ENCODE measurements at places on chromosomes 11 and 22. TPM values are rescaled to one million over a fixed set of nuclear protein-coding genes. Genes with fewer than 3 reads are reported as not detected.

DNA sequence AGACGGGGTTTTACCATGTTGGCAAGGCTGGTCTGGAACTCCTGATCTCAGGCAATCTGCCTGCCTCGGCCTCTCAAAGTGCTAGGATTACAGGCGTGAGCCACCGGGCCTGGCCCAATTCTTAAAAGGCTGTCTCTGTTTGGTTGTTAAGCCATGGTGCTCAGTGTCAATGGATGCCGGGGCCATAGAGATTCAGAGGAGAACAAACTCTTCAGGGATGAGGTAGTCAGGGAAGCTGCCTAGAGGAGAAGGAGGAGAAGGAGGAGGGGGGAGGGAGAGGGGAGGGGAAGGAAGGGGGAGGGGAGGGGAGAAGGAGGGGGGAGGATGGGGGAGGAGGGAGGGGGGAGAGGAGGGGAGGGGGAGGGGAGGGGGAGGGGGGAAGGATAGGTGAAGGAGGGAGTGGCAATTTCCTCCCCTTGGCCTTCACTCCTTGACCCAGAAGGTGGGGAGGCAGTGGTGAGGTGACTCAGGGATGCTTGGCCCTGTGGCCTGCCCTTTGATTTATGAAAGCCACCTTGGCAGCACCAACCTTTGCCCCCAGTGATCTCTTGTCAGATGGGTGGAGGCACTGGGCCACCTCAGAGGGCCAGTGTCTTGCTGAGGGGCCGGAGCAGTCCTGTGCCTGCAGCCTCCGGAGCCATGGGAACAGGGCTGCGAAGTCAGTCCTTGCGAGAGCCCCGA is at the start of gene C11orf86:
Gene C11orf86, plus strand, starts transcription at position 581 of the 681 bp plus-strand sequence. Its CDS starts 59 bp downstream, at position 640.
- no peak within 1 kb of the TSS for H3K27ac ChIP-seq
- no peak within 1 kb of the TSS for H3K4me3 ChIP-seq
- H3K27me3 ChIP-seq = no peaks in the 10 kb centered on the region
- H3K36me3 ChIP-seq = no peaks in the 10 kb centered on the region

Gene FAM168A
- total RNA-seq = 28.6 TPM

DNA sequence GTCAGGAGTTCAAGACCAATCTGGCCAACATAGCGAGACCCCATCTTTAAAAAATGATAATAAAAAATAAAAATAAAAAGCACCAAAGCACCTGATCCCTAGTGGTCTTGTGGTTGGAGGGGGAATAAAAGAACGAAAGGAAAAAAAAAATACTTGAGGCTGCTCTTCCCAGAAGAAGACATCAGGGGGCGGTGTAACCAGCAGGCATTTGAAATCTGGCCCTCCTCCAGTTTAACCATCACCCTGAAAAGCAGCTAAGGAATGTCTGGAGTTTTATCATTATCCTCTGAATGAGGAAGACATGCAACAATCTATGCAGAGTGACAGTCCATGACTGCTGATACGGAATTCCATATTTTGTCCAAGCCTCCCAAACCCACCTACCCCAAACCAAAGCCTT is 5.6 kb upstream of the KCTD17 start:
- H3K4me3 ChIP-seq = no peak overlapping the region
- peaks cover 4% of the 10 kb centered on the region for H3K27me3 ChIP-seq
- no peaks in the 10 kb centered on the region for H3K4me1 ChIP-seq
- no peaks in the 10 kb centered on the region for H3K36me3 ChIP-seq
- no peak overlapping the region for H3K27ac ChIP-seq

Gene CRYAB
- total RNA-seq = 9,763 TPM

DNA sequence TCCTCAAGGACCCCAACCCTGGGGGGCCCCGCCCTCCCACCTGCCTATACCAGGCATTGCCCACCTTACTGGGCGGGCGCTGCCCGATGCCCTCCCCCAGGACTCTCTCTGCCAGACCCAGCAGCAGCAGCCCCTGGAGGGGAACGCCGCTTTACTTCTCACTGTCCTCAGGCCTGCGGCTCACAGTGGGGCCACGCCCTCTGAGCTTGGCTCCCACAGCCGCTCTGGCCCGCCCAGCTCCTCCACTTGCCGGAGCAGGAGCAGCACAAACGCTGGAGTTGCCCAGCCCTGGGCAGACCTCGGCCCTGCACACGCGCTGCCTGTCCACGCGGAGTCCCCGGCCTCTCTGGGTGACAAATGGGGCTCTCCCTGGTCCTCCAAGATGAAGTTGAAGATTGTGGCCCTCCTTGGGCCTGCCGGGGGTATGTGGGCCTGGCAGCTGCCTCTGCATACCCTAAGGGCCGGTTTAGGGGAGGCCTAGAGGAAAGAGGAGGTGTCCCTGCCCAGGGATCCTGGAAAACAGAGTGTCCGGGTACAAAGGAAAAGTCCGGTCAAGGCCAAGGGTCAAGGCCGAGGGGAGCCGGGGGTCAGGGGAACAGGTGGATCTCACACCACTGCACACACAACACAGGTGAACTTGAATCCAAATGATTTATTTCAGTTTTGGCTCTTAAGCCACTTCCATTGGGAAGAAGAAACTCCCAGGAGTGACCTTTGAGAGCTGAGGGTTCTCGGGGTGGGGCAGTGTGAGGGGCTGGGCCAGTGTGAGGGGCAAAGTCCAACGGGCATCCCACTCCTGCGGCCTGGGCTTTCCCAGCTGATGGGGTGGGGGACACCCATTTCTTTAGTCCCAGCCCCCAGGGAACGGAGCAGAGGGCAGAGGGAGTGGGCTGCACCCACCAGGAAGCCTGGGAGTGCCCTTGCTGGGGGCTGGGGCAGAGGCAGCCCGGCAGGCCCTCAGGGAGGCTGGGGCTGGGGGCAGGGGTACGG is 674 bp upstream of the BAIAP2L2 start:
- H3K27ac ChIP-seq = no peak overlapping the region
- H3K4me1 ChIP-seq = no peaks in the 10 kb centered on the region
- DNase-seq = no peak
- H3K27me3 ChIP-seq = no peaks in the 10 kb centered on the region
- no peaks in the 10 kb centered on the region for H3K36me3 ChIP-seq
- H3K4me3 ChIP-seq = no peak overlapping the region

DNA sequence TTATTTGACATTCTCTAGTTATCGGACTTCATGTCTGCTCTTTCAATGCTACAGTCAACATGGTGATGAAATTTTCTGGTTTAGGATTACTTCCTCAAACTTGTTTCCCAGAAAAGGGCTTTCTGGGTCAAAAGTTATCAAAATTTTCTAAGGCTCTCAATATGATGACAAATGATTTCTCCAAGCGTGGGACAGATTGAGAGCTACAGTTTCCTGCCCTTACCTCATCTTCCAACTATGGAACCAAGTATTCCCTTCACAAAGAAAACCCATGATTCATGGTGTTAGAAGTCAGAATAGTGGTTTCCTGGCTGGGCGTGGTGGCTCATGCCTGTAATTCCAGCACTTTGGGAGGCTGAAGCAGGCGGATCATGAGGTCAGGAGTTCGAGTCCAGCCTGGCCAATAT is 17.8 kb downstream of the MYO18B start:
- H3K27ac ChIP-seq = peak overlapping the region; percentile 92
- H3K27me3 ChIP-seq = no peaks in the 10 kb centered on the region

Gene PAMR1
- 1.9 TPM for total RNA-seq

Gene FIBIN
- 4.3 TPM for total RNA-seq

Gene CAVIN3
- total RNA-seq = 25.5 TPM

DNA sequence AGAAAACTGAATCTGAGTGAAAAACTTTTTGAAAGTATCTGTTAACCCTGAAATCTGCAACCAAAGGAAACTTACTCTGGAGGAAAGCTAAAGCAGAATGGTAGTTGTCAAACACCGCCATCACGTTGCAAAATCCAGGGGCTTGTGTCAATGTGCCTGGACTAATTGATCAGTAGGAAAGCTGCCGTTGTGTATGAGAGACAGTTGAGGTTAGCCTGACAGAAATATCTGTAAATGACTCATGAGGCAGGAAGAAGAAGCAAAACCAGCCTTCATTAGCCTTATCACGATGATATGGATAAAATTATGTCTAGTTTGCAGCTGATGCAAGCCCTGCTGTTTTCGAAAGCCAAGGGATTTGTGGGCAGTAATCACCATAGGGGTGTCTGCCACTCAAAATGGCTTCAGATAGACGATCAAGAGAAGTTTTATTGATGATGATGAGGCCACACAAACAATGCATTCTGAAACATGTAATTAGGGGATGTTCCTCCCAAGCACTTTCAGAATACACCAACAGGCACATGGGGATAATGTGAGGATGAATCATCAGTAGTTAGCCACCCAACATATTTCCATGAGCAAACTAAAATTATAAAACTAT is 8.9 kb downstream of the SCGB1A1 start:
- no peak overlapping the region for H3K4me3 ChIP-seq
- H3K27ac ChIP-seq = no peak overlapping the region
- no peaks in the 10 kb centered on the region for H3K27me3 ChIP-seq

Gene SCGB1C1
- not detected for total RNA-seq

DNA sequence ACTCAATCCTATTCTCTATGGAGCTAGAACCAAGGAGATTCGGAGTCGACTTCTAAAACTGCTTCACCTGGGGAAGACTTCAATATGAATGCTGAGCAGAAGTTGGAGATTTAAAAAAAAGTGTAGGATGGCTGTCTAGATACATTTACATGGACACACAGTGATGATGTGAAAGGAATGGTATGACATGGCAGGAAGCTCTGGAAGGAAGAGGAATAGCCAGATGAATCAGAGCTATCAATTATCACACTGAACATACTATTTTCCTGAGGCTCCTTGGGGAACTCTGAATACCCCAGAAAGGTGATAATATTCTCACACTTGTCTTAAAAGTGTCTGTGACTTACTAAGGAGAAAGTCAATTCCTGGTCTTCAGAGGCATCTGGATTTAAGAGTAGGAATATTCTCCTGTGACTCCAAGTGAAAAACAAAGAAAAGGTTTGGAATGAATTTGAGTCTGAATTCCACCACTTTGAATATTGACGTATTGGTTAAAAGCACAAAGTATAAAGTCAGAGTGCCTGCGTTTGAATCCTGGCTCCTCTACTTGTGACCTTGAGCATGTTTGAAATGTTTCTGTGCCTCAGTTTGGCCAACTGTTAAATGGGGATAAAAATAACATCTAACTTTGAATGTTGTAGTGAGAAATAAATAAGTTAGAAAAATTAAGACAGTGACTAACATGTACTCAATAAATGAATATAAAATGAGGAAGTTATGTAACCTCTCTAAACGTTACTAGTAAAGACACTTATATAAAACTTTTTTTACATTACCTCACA is 1.3 kb downstream of the OR52D1 start:
- no peak overlapping the region for H3K4me3 ChIP-seq
- H3K27ac ChIP-seq = no peak overlapping the region
- H3K4me1 ChIP-seq = no peaks in the 10 kb centered on the region
- H3K27me3 ChIP-seq = no peaks in the 10 kb centered on the region

DNA sequence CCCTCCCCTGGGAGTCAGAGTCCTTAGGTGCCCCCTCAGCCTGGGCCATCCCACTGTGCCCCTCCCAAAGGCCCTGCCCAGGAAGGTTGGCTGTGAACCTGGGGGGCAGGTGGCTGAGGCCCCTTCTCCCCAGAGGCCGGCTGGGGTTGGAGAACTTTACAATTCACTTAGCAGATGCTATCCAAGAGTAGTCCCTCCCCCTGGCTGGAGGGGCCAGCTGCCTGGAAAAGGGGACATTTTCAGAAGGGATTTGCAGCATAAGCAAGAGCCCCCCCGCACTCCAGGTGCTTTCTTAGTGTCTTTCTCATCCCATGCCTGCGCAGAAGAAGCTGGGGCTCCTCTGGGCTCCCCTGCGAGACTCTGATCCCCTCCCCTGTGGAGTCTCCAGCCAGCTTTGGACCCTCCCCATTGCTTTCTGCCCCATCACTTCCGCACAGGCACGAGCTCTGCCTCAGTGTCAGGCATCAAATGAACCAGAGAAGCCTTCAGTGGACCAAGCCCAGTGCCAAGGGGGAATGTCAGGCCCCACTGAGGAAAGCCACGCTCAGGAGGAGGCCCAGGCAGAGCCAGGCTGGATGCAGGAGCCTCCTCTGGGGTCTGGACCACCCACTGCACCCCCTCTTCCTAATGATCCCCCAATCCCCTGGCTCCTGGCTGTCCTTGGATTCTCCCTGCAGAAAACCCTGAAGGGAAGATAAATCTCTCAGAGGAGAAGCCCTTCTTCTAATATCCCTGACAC is 3.7 kb downstream of the SSTR3 start:
- H3K4me1 ChIP-seq = no peaks in the 10 kb centered on the region
- peak; percentile 33 for DNase-seq
- H3K36me3 ChIP-seq = no peaks in the 10 kb centered on the region
- H3K27ac ChIP-seq = no peak overlapping the region

DNA sequence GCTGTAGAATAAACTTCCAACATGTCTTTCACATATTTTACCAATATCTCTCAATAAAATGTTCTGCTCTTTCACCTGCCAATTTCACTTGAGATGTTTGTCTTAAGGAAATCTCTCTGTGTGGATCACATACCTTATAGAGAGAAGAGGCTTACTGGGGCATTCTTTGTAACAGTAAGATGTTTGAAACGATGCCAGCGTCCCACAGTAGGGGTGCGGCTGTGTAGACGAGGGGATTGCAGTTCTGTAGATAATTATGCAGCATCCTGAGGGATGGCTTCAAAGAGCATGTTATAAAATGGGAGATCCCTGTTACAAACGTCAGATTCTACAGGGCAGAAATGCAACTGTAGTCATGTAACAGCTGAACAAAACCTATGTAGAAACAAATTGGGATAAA is 200.0 kb downstream of the TBC1D22A start:
- no peak for DNase-seq
- no peaks in the 10 kb centered on the region for H3K36me3 ChIP-seq
- H3K27me3 ChIP-seq = no peaks in the 10 kb centered on the region
- no peak overlapping the region for H3K4me3 ChIP-seq
- no peaks in the 10 kb centered on the region for H3K4me1 ChIP-seq
- H3K27ac ChIP-seq = no peak overlapping the region

DNA sequence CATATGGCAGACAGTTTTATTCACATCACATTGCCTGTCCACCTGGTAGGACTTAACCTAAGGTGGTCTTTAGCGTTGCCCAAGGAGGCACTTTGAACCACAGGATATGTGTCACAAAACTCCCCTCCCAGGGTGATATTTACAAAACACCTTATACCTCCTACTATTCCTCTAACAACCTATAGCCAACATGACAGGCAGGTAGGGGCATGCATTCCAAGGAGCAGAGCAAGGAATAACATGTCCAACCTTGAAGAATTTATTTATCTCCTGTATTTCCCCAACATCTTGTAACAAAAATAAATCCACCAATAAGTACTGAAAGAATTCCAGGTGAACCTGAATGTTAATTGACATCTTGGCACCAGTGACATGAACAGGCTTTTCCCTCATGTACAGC is 60.5 kb downstream of the SVIP start:
- no peaks in the 10 kb centered on the region for H3K36me3 ChIP-seq
- no peak overlapping the region for H3K27ac ChIP-seq
- no peak overlapping the region for H3K4me3 ChIP-seq

Gene C11orf86
- not detected for total RNA-seq

Gene CRACR2B
- total RNA-seq = 5.5 TPM

GRCh38 chr11:66363187-66363601 is 8.4 kb downstream of the SLC29A2 start:
- H3K36me3 ChIP-seq = no peaks in the 10 kb centered on the region
- H3K4me1 ChIP-seq = peaks cover 20% of the 10 kb centered on the region
- no peak overlapping the region for H3K4me3 ChIP-seq
- H3K27ac ChIP-seq = peak overlapping the region; percentile 23
- peak; percentile 48 for DNase-seq

DNA sequence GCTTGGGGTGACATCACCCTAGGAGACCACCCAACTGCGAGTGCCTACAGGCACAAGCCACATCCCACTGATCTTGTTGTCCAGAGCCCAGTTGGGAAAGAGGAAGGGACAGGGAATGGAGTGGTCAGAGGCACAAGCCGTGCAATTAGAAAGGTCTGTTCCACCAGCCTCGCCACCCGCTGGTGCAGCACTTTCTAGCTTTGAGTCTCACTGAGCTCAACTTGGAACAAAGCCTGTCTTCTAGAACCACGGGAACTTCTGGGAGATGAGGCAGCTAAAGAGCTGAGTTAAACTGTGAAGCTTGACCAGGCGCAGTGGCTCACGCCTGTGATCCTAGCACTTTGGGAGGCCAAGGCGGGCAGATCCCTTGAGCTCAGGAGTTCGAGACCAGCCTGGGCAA is 29.3 kb downstream of the TPBGL start:
- no peak overlapping the region for H3K27ac ChIP-seq
- no peak overlapping the region for H3K4me3 ChIP-seq
- H3K4me1 ChIP-seq = no peaks in the 10 kb centered on the region

Gene SPCS2
- 59.9 TPM for total RNA-seq
